ENCODE measurements at places on chromosomes 16 and 17. TPM values are rescaled to one million over a fixed set of nuclear protein-coding genes. Genes with fewer than 3 reads are reported as not detected.

- H3K27ac ChIP-seq = no peak overlapping the region
- H3K36me3 ChIP-seq = no peaks in the 10 kb centered on the region
- H3K4me1 ChIP-seq = peaks cover 12% of the 10 kb centered on the region
- no peak for DNase-seq
- H3K4me3 ChIP-seq = no peak overlapping the region
Measured at GRCh38 chr17:63481488-63481870, 4.6 kb downstream of the ACE start.

DNA sequence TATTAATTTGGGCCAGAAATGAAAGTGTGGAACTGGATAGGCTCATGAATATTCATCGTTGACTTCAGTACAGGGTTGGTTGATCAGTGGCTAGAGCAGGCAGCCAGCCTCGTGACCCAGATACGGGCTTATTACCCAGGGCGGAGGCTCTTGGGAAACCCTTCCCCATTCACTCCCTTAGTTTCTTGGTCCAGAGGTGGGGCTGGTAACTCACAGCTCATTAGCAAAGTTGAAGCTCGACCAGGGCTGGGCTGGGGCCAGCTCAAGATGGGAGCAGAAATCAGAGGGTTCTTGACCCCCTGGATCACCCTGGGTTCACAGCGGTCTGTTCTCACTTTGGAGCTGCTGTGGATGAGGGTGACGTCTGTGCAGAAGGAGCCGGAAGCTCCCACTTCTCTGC, 44.6 kb upstream of the GSE1 start:
- H3K4me1 ChIP-seq = peaks cover 9% of the 10 kb centered on the region
- no peaks in the 10 kb centered on the region for H3K27me3 ChIP-seq
- no peak overlapping the region for H3K4me3 ChIP-seq
- no peaks in the 10 kb centered on the region for H3K36me3 ChIP-seq
- peak overlapping the region; percentile 87 for H3K27ac ChIP-seq
- peak; percentile 77 for DNase-seq

- DNase-seq = no peak
- H3K4me1 ChIP-seq = no peaks in the 10 kb centered on the region
- H3K36me3 ChIP-seq = peaks cover 52% of the 10 kb centered on the region
- peak overlapping the region; percentile 18 for H3K27ac ChIP-seq
Measured at GRCh38 chr16:28130099-28131088, 66.9 kb upstream of the GSG1L start.

GRCh38 chr17:14321980-14322776, 21.3 kb downstream of the HS3ST3B1 start:
- no peak overlapping the region for H3K4me3 ChIP-seq
- no peaks in the 10 kb centered on the region for H3K36me3 ChIP-seq
- peaks cover 3% of the 10 kb centered on the region for H3K4me1 ChIP-seq

DNA sequence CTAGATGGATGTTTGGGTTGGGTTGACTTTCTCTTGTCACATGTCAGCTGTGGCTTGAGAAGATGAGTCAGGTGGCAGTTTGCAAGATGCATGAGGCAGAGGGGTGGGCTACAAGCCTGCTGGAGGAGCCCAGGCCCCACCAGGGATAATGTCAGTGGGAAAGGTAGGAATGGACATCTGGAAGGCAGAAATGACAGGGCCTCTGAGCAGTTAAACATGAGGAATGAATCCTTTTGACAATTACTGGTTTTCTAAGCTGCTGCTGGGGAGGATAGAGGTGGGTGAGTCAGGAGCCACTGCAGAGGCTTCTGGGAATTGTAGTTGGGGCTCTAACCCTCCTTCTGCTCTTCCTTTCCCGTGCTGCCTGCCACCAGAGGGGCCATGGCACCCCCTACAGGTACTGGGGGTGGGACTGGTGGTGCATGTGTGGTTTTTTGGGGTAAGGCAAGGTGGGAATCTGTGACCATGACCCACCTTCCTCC, 15.7 kb downstream of the SLC52A1 start:
- H3K4me3 ChIP-seq = no peak overlapping the region
- H3K27me3 ChIP-seq = no peaks in the 10 kb centered on the region
- no peaks in the 10 kb centered on the region for H3K4me1 ChIP-seq

- DNase-seq = no peak
- no peaks in the 10 kb centered on the region for H3K36me3 ChIP-seq
- H3K4me3 ChIP-seq = no peak overlapping the region
- H3K27me3 ChIP-seq = no peaks in the 10 kb centered on the region
Measured at GRCh38 chr16:2447920-2448583, 11.9 kb upstream of the TEDC2 start.

Gene AKTIP
- total RNA-seq = 44.5 TPM

All from kidney (tissue), 22 donors.